Stomach (tissue), 19 donors: ENCODE measurements at places on chromosomes 11 and 22. TPM values are rescaled to one million over a fixed set of nuclear protein-coding genes. Genes with fewer than 3 reads are reported as not detected.

The TMA7B gene
- polyA plus RNA-seq: not detected

The FAM83F gene
- polyA plus RNA-seq: 5.7 TPM

The SLCO2B1 gene
- polyA plus RNA-seq: 3.3 TPM

The USH1C gene
- polyA plus RNA-seq: 4.8 TPM

The HBB gene
- 3.1 TPM for polyA plus RNA-seq

The CRYBB2 gene
- polyA plus RNA-seq: 0.92 TPM

The ZNF74 gene
- 5.5 TPM for polyA plus RNA-seq

The TP53AIP1 gene
- polyA plus RNA-seq: 22.4 TPM

The C11orf54 gene
- 11.5 TPM for polyA plus RNA-seq

The OR4C16 gene
- polyA plus RNA-seq: not detected

The SCUBE2 gene
- 10.6 TPM for polyA plus RNA-seq

The TRIM3 gene
- polyA plus RNA-seq: 12.8 TPM

The HEPHL1 gene
- polyA plus RNA-seq: 0.60 TPM

The MOGAT2 gene
- polyA plus RNA-seq: 1.3 TPM

The ARHGAP42 gene
- 7.4 TPM for polyA plus RNA-seq

The GTPBP1 gene
- polyA plus RNA-seq: 18.6 TPM

The C11orf52 gene
- polyA plus RNA-seq: 43.4 TPM

The GGTLC3 gene
- not detected for polyA plus RNA-seq

The CCDC87 gene
- 0.12 TPM for polyA plus RNA-seq

The FOSL1 gene
- polyA plus RNA-seq: 7.0 TPM

The IRAG1 gene
- polyA plus RNA-seq: 17.1 TPM

The BRSK2 gene
- polyA plus RNA-seq: 6.9 TPM

The CNIH2 gene
- polyA plus RNA-seq: 0.80 TPM

The DERL3 gene
- 7.9 TPM for polyA plus RNA-seq

The APOBEC3G gene
- polyA plus RNA-seq: 9.3 TPM

The APOBEC3H gene
- 0.63 TPM for polyA plus RNA-seq

The RGL4 gene
- not detected for polyA plus RNA-seq

The NRXN2 gene
- not detected for polyA plus RNA-seq

The DAGLA gene
- 3.2 TPM for polyA plus RNA-seq

The TMEM191C gene
- polyA plus RNA-seq: 5.8 TPM

The DGAT2 gene
- polyA plus RNA-seq: 5.0 TPM

The GAB4 gene
- not detected for polyA plus RNA-seq

The IGSF9B gene
- polyA plus RNA-seq: 3.1 TPM

The DRICH1 gene
- polyA plus RNA-seq: 0.93 TPM

The ADM2 gene
- 1.5 TPM for polyA plus RNA-seq
